HS-5 (cell line): ENCODE measurements at places on chromosomes 12 and 14.

- no peak for DNase-seq
Measured at GRCh38 chr14:39090548-39091111, 12.4 kb downstream of the SEC23A start.

DNA sequence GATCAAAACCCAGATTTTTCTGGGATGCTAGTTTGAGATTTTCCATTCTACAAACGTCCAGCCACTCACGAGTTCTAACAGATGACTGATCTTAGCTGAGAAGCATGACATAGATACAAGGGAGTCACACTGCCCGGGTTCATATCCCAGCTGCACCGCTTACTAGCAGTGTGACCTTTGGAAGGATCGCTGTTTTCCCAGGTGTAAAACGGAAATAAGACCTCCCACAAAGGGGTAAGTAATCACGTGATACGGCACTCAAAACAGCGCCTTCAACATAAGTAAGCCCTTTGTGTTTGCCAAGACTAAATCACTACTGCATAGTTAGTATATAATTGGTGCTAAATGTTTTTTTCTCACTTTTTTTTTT is 624 bp upstream of the PWP1 start:
- no peak for DNase-seq

- DNase-seq, result no peak
Measured at GRCh38 chr12:31582155-31582554, 8.8 kb downstream of the DENND5B start.

DNA sequence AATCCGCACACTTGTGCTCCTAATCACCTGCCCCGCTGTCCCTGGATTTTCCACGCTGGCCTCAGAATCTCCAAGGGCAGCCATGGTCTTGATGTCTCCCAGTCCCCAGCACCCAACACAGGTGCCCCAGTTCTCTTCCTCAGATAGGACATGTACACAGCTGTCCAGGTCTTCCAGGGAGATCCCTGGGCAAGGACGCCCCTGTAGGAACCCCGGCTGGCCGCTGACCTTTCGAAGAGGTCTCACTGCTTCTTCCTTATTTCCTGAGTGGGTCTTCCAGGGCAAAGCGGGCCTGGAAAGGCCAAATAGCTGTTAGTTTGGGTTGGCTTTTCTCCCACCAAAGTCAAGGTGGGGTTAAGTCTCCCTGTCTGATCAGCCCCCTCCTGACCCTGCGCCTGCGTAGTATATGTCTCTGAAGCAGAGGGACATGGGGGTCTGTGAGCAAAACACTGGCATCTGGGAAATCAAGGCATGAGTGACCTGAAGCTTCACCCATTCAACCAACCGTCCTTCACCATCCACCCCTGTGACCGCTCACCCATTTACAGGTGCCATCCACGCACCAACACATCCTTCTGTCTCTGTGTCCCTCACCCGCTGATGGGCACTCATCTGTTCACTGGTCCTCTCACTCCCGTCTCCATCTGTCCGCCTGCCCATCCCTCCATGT is 4.6 kb downstream of the BEGAIN start:
- DNase-seq, result no peak

DNA sequence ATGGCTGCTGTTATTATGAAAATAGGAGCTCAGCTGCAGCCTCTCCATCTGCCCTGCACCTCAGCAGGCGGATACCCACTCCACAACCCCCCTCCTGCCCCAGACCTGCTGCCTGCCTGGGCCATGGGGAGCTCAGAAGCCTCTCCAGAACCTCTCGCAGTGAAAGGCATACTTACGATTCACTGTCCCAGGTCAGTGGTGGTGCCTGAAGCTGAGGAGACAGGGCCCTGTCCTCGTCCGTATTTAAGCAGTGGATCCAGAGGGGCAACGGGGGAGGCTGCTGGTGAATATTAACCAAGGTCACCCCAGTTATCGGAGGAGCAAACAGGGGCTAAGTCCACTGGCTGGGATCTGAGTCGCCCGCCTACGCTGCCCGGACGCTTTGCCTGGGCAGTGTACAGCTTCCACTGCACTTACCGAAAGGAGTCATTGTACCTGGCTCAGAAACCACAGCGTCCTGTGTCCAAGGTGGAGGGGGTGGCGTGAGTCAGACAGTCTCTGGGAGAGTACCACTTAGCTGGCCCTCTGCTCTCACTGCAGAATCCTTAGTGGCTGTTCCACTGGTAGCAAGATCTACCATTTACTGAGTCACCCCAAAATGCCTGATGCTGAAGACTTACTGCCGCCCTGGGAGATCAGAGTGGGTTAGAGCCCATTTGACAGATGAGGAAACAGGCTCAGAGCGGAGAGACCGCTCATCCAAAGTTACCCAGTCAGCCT is at the start of gene SERPINA1:
Gene SERPINA1 (minus strand): TSS at position 219 of the 720 bp plus-strand sequence. CDS start 5,365 bp downstream, outside the sequence.
- no peak for DNase-seq

- no peak for DNase-seq
Measured at GRCh38 chr12:11813438-11813813, 164.0 kb downstream of the ETV6 start.

GRCh38 chr14:69768873-69769272 is 1.9 kb downstream of the SRSF5 start:
- no peak for DNase-seq

- DNase-seq, result no peak
Measured at GRCh38 chr12:23980826-23981225, 31.4 kb upstream of the SOX5 start.

DNA sequence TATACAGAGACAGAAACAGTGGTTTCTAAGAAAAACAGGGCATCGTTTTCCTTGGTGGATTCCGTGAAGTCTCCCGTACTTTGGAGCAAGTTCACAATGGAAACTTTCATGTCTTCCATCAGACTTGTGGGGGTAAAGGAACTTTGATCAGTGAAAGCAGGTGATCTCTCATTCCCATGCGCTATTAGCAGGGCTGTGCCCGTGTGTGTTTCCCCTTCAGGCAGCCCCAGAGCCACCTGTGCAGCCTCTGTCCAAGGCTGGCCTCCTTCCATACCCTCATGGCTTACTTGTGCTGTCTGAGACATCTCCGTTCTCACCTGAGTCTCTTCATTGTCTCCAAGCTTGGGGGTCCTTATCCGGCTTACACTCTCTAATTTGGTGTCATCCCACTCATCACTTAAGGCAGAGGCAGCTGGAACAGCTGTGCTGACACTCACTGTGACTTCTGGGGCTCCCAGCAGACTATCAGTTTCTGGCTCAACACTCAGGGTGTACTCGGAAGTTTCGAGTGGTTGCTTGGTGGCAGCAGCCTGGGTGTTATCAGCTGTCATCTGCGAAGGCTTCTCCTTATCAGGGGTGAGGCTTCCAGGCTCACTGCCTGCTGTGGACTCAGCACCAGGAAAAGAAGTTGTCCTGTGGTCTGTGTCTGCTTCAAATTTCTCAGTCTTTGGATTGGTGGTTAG is 13.8 kb downstream of the ARMH4 start:
- no peak for DNase-seq

DNA sequence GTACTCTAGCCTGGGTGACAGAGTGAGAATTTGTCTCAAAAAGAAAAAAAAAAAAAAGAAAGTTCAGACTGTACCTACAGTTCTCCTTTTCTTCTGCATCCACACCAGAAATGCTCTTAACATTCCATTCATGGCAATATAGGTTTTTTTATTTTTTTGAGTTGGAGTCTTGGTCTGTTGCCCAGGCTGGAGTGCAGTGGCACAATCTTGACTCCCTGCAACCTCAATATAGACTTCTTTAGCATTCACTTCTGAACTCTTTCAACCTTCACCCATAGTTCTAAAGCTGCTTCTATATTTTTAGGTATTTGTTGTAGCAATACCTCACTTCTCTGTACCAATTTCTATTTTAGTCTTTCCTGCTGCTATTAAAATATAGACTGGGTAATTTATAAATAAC is 1095.7 kb downstream of the FLRT2 start:
- DNase-seq, result no peak

DNA sequence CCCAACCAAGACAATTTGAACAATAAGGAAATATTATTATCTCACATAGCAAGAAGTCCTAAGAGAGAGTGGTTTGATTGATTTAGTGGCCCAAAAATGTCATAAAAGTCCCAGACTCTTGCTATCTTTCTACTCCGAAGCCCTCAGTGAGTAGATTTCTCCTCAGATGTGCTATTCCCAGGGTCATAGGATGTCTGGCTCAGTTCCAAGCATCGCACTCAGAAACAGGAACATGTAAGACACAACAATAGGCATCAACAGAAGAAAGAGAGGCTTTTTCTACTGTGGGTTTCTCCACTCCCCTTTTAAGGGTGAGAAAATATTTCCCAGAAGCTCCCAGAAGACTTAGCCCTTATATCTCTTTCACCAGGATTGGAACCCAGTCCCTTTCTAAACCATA is 188.1 kb upstream of the CDKN3 start:
- no peak for DNase-seq

- DNase-seq, result no peak
Measured at GRCh38 chr12:65937806-65938205, 113.5 kb downstream of the HMGA2 start.

DNA sequence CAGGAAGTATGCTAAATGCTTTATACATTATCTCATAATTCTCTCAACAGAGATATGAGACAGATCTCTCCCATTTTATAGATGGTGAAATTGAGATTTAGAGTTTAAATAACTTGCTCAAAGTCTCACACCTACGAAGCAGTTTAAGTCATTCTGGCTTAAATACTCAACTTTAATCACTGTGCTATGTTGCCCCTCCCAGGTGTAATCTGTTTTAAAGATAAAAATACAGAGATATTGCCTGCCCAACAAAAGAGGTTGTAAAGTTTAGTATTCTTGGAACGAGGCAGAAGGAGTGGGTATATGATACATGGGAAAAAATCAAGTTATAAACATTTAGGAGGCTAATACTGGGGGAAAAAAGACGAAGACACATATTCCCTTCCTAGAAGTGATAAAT is 156.8 kb upstream of the LRIG3 start:
- DNase-seq, result no peak

- DNase-seq, result no peak
Measured at GRCh38 chr12:116539905-116540482, 19.2 kb upstream of the MAP1LC3B2 start.

DNA sequence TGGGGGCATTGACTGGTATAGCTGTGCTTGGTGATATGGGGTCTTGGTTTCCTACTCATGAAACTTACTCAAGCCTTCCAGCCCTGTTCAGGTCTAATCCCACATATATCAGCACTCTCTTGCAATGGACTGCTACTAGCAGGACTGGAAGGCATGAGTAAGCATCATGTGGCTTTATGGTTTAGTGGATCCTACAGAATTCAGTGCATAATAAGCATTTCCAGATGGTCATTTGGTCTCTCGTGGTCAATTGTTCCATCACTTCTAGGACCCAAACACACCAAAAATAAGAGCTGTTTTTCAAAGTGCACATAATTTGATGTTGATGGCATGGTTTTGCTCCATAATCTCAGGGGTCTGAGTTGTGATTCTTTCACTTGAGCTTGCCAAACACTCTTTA is 114.4 kb downstream of the LMNTD1 start:
- no peak for DNase-seq

- DNase-seq, result no peak
Measured at GRCh38 chr12:117231750-117232149, 41.5 kb upstream of the FBXO21 start.

- no peak for DNase-seq
Measured at GRCh38 chr14:88695870-88696269, 96.9 kb downstream of the EML5 start.

DNA sequence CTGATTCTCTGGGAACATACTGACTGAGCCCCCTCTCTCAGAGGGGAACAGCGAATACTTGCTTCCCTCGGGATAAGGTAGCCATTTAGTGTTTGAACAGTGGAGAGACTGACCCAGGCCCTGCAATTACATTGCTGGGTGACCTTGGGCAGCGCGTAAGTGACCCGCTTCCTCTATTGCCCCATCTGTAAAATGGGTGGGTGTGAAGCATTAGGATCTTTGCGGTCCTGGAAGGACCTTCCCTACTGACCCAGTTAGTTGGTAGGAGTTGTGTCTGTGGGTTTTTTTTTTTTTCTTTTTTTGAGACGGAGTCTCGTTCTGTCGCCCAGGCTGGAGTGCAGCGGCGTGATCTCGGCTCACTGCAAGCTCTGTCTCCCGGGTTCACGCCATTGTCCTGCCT is 1.2 kb upstream of the KMT5A start:
- DNase-seq, result no peak

GRCh38 chr12:111446631-111447570 is 41.2 kb downstream of the SH2B3 start:
- DNase-seq, result no peak

GRCh38 chr14:76729258-76729657 is 32.0 kb upstream of the VASH1 start:
- DNase-seq, result no peak

GRCh38 chr12:101172316-101172715 is 37.7 kb downstream of the SLC5A8 start:
- no peak for DNase-seq

- no peak for DNase-seq
Measured at GRCh38 chr12:3139760-3140159, 62.6 kb downstream of the TSPAN9 start.

DNA sequence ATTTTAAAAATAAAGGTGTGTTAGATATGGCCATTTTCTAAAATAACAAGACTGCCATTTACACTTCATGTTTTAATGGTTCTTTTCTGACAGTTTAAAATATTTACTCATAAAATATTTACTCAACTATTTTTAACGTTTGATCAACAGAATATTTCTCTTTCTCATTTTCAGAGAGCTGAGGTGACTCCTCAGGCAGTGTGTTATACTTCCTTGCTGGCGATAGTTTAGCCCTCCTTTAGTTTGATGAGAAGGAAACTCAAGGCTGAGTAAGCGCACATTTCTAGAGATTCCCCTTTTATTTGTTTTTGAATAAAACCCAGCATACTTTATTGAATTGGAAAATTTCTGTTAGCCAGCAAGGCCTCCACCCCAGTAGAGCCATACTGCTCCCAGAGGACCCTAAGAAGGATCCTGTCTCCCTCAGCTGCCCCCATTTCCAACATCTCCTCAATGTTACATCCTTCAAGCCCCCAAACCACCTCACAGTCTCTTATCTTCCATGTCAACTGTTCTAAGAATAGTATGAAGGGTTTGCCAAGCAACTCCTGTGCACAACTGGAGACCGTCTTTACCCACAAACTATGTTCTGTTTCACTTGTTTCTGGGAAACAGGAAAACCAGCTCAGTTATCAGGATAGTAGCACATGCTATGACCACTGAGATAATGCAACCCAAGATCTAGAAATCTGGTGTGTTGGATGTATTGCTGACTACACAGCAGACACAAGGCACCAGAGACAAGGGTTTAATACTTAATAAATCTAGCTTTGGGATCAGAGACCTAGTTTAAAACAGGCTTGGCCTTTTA is 129.5 kb downstream of the STXBP6 start:
- no peak for DNase-seq
